Pulmonary artery endothelial cell (primary cell): ENCODE measurements at places on chromosomes 12 and 14. TPM values are rescaled to one million over a fixed set of nuclear protein-coding genes. Genes with fewer than 3 reads are reported as not detected.

The BDKRB2 gene
- total RNA-seq, result not detected in 2 replicates

The TAS2R20 gene
- 2.2 TPM in 2 replicates for total RNA-seq

DNA sequence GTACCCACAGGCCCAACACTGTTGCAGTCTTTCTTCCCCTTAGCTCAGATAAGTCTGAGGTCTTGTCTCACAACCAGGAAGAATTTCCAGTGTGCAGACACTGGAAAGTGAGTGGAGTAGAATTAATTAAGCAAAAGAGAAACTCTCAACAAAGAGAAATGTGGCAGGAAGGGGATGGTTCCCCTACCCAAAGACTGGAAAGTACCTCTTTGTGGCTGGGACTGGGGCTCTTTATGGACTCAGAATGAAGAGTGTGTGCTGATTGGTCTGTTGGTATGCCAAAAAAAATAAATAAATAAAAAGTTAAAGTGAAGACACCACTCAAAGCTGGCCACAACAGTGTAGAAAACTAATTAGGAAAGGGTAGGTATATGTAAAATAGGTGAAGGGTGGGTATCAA is 26.4 kb downstream of the GLIPR1L1 start:
- DNase-seq, result no peak

The RNF212B gene
- total RNA-seq, result not detected in 2 replicates

DNA sequence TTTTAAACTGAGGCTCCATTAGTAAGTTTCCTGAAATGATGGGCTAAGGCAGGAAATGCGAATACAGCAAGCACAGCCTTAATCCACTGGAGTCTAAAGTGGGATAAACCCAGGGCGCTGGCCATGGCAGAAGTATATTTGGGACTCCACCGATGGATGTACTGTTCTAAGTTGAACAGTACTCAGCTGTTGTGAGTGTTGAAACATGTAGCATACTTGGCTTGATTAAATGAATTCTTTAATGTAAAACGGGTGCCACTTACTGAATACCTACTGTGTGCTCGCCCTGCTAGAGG is 996 bp downstream of the SSPN start:
- DNase-seq, result no peak

The C1QL4 gene
- total RNA-seq, result 0.04 and 0.13 TPM in 2 replicates
